SK-MEL-5 (cell line): ENCODE measurements at places on chromosomes 12 and 14.
A peak's percentile ranks its signal among the peaks of the same experiment; 100 is the strongest.

GRCh38 chr14:94773061-94773648 lies 3.2 kb upstream of the GSC start:
- no peak for DNase-seq

GRCh38 chr12:14845350-14845750 lies 2.0 kb upstream of the ART4 start:
- peak; percentile 88 for DNase-seq

- peak; percentile 49 for DNase-seq
Observed at GRCh38 chr12:88153959-88154358, 11.9 kb downstream of the TMTC3 start.

GRCh38 chr12:128109636-128110035 lies 157.3 kb upstream of the TMEM132C start:
- no peak for DNase-seq

DNA sequence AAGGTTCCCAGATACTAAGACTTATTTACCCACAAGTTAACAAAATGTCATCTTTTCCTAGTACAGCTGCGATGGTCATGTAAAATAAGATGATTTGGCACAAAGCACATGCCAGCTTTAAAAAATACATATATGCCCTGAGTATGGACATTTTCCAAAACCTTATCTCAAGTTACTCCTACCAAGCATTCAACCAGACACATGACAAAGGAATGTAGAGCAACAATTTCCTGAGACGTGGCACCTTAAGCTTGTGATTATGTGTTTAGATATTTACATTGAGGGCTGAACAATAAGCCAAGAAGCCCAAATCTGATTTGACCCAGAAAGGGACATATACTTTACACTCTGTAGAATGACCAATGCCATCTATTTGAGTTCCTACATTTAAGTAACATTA lies 24.5 kb upstream of the OVCH1 start:
- no peak for DNase-seq

GRCh38 chr12:102439426-102440405 lies 40.6 kb downstream of the IGF1 start:
- no peak for DNase-seq

DNA sequence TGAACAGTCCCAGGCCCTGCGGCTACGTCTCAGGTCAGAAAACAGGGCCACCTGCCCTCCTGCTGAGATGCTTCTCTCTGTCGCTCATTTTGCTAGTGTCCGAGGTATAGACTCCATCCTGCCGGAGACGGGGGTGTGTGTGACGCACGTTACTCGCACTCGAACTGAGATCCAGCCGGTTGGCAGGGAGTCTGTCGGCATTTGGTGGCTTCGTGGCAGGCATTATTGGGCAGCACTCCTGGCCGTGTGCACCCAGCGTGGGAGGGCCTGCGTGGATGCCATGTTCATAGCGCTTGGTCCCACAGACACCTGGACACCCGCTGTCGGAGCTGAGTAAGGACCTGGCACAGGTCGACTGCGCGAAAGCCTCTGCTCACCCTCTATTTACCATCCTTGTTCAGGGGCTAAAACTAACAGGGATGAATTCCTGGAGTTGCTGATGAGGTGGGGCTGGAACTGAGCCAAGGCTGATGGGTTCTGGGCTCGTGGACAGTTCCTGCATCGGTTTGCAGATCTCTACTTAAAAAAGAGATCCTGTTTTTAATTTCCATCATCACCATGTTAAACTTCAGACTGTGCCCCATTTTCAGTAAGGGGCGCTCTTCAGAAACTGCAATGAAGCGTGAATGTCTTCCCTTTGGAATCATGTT lies 28.6 kb downstream of the AACS start:
- DNase-seq, result no peak

DNA sequence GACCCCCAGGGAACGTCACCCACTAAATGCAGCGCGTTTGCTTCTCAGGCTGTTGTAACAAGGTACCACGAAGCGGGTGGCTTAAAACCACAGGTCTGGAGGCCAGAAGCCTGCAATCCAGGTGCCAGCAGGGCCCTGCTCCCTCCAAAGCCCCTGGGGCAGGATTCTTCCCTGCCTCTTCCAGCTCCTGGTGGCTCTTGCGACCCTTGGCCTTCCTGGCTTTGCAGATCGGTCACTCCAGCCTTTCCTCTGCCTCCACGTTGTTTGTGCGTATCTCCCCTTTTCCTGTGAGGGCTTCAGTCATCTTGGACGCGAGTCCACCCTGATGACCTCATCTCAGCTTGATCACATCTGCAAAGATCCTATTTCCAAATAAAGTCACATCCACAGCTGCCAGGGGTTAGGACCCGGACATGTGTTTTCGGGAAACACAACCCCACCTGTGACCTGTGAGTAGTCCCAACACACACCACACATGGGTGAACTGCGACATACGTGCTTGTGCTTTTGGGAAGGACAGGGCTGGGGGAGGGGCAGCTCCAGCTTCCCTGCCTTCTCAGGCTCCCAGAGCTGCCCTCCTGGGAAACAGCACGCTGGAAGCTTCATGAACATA lies 114.5 kb upstream of the NCOR2 start:
- no peak for DNase-seq

- no peak for DNase-seq
Observed at GRCh38 chr12:116556964-116557698, 2.0 kb upstream of the MAP1LC3B2 start.

- no peak for DNase-seq
Observed at GRCh38 chr12:41466300-41466699, 278.2 kb downstream of the PDZRN4 start.

DNA sequence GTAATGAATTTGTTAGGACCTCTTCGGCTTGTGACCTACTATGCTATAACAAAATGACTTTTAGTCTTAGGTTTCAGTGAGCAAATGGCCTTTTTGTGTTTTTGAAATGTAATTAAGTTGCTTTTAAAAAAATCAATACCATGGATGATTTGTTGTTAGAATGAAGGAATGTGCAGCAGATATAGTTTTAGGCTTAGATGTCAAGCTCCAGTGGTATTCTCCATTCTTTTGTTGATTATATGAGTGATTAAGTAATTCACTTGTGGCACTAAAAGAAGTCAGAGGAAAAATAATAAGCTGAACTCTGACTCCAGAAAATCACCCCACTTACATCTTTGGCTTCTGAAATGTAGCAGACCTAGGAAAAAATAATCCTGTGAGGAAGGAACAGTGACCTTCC lies 474.1 kb upstream of the MIS18BP1 start:
- DNase-seq, result no peak
